ENCODE measurements at places on chromosomes 7 and 10.

- DNase-seq, result no peak
Measured at GRCh38 chr7:87317691-87318245, 27.7 kb upstream of the CROT start.

GRCh38 chr10:104100795-104101194 lies 15.1 kb upstream of the COL17A1 start:
- DNase-seq, result no peak

DNA sequence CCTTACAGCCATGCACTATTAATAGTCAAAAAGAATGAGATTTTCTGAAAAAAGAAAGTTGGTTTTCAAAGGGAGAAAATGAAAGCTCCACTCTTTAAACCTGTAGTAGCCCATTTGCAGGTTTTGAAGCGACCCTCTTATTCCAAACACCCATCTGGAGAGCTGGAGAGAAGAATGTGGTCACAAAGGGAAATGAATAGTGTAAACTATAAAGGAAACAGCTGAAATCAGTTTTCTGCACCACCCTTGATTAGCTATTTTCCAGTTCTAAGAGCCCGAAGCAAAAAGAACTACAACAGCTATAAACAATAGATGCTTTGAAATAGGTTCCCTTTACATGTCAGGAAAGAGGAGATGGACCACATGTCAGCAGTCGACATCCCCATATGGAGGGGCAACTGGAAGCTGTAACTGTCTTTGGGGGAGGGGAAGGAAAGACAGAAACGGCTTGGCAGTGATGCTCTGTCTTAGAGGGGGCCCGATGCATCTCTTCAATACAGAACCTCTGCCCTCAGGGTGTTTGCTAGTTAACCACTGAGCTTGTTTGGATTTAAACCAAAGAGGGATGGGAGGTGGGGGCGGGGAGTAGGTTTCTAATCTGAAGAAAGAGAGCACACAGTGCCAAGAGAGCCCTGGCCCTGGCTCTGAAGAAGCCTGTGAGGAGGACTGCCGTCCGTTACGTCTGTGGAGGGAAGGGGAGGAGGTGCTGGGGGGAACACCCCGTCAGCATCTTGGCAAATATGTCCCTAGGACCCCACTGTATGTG lies 55.3 kb downstream of the CPVL start:
- DNase-seq, result no peak

DNA sequence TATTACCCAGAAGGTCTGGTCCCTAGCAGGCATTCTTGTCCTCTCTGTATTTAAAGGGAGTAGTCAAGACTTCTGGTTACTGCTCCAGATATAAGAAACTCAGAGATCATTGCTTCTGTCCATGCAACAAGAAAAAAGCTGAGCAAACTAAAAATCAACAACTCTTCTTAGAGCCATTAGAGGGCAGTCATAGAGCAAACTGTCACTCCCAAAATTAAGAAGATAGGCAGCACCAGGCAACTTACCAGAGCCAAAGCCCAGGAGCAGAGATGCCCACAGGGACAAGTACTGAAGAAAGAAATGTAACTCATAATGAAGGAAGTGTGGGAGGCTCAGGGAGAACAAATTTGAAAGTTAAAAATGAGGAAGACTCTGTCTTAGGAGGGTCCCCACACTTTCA lies 472.9 kb upstream of the COBL start:
- DNase-seq, result peak; percentile 35

GRCh38 chr7:73304071-73304470 lies 4.6 kb downstream of the NSUN5 start:
- no peak for DNase-seq

GRCh38 chr7:102044984-102045673 lies 227.7 kb downstream of the CUX1 start:
- DNase-seq, result peak; percentile 86

DNA sequence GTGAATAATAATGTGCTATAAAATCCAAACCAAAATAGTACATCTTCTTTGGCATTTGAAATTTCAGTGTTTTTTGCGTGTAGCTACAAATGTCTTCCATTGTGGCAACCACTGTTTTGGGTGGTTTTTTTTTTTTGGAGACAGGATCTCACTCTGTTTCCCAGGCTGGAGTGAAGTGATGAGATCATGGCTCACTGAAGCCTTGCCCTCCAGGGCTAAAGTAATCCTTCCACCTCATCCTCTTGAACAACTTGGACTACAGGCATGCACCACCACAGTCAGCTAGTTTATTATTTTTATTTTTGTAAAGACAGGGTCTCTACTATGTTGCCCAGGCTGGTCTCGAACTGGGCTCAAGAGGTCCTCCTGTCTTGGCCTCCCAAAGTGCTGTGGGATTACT lies 455.1 kb downstream of the AUTS2 start:
- DNase-seq, result no peak

DNA sequence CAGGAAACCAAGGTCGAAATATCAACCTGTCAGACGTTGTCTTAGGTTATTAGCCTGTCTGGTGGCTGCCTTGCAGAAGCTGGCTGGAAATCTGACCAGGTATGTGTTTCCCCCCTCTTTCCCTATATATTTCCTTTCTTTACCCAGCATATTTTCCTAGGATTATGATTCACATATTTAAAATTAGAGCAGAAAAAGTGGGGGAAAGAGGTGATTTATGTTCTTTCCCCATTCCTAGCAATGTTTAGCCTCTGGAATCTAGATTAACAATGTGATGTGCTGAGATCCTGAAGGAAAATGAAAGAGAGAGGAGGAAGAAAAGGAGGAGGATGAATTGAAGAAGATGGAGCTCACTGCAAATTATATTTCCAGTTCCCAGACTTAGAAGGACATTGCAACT lies 421.4 kb upstream of the AUTS2 start:
- DNase-seq, result no peak

DNA sequence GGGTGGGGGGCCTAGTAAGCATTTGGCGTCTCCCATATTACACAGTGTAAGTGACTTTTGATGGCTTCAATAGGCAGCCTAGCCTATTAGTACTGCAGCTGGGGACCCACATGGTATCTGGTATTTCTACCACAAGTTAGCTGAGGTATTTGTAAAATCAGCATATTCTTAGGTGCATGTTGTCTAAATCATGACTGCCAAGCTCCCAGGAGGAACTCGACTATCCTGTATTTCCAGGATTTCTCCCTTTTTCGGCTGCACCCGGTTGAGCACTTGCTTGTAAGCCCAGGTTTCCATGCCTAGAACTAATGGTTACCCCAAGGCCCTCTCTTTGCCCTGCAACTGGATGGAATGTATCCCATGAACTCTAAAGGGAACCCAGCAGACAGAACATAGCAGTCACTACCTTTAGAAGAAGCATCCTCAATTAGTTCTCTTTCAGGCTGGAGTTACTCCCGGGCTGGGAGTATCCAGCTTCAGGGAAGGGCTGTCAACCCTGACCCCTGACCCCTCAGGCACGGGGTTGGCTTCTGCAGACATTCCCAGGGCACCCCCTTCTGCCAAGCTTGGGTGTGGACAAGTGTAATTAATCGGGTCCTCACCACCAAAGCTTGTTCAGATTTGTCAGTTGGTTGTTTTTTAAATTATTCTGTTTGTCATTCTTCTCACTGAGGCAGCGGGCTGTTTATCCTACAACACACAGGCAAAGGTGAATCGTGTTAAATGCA lies 90.3 kb upstream of the PARD3 start:
- DNase-seq, result no peak

DNA sequence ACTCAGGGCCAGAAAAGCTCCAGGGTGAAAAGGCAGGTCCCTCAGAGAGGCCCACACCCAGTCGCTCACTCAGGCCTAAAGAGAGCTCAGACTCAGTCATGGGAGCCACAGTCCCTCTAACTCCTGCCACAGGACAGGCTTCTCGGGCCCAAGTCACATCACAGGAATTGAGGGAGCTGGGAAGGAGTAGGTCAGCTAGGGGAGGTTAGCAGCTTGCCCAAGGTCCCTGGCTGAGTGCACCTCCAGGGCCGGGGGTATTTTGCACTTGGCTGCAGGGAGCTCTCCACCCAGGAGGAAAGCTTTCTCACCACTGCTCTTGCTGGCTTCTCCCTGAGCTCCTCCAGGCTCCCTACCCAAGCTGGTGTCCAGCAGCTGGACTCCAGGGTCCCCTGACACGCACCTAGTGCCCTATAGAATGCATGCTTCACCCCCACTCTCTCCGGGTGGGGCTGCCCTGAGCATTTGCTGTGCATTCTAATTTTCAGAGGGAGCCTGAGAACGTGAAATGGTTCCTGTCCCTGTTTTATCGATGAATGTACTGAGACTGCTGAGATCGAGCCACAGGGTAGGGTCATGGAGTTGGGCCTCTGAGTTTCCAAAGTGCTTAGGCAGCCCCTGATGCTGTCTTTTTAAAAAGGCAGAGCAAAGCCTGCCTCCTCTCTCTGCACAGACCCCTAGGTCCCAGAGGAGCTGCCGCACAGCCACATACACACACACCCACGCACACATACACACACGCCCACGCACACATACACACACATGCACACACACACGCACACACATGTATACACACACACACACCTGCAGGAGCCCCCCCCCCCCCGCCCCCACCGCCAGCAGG lies 37.9 kb upstream of the RET start:
- DNase-seq, result no peak

DNA sequence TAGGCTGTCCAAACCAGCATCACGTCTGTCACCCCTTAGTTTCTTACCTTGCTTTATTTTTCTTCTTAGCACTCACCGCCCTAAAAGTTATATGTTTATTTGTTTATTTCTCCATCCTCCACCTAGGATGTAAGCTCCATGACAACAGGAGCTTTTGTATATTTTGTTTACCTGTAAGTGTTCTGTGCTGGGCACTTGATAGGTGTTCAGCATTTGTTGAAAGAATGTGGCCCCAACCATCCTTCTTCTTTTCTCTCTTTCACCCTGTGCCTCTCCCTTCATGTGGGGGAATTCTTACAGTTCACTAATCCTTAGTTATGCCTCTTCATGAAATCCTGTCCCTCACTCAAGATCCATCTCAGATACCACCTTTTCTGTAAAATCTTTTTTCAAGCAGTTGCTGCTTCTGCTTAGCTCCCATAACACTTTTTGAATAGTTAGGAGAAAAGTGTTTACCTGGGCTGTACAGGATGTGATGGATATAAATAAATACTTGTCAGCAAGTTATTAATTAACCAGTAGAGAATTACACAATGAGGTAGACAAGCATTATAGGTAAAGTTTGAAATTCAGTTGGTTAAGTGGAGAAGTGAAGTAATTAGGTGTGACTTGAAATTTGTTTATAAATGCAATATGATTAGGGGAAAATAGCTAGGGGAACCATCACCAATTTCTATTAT lies 9.7 kb downstream of the AHR start:
- DNase-seq, result no peak

DNA sequence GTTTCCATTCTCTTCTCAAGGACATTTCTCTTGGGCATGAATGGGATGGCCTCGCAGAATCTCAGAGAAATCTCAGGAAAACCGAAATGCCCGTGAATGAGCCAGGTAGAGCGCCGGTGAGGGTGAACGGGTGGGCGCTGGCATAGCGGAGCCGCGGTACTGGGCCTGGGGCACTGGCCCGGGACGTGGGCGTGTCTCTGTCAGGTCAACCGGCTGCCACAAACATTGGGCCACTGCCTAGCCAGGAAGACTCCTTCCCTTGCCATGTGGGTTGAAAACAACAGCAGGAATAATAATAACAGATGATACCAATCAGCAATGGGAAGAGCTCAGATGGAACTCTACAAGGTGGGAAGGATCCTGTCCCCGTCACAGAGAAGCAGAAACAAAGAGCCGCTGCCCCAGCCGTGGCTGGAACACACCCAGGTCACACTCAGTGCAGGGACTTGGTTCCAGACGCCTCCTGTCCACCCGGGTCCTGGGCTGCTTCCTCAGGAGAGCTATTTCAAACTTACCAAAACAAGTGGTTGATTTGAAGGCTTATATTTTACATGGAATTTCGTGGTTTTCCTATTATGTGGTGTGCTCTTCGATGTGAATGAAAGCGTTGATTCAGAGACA lies 51.1 kb upstream of the EBF3 start:
- DNase-seq, result no peak

GRCh38 chr7:121046009-121046408 lies 57.5 kb downstream of the CPED1 start:
- no peak for DNase-seq

DNA sequence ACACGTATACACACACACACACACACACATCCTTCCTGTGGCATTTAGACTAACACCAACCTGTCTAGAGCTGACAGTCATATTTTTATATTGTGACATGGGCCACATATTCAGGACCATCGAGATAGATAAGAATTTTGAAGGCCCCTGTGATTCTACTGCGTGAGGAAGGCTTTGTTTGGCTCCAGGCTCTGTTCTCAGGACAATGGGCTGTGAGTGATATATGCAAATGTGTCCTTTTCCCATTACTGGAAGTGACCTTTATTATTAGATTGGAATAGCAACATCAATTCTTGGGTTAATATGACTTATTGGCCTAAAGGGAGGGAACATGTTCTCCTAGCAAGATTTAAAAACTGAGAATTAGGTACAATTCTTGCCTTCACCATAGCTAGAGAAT lies 156.1 kb downstream of the SPAG6 start:
- no peak for DNase-seq

GRCh38 chr10:123929791-123930190 lies 38.2 kb upstream of the CPXM2 start:
- no peak for DNase-seq

DNA sequence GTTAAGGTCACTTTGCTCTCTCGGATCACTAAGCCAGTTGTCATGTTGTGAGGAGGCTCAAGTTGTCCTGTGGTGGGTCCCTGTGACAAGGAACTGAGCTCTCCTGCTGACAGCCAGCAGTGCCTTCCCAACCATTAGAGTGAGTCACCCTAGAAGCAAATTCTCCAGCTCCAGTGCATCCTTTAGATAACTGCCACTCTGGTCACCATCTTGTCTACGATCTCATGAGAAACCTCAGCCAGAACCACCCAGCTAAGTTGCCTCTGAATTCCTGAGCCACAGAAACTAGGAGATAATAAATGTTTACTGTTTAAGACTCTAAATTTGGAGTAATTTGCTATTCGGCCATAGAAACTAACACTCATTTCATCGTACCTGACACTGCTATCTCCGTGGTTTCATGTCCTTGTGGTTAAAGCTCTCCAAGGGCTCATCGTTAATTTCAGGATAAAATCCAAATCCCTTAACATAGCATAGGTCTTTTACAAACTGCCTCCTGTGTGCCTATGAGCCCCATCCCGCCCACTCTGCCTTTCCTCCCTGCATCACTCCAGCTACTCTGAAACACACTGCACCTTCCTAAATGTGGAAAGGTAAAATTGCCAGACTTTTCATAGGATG lies 56.5 kb upstream of the WIPF3 start:
- DNase-seq, result no peak

GRCh38 chr10:72109636-72110157 lies 21.3 kb upstream of the SPOCK2 start:
- DNase-seq, result no peak

DNA sequence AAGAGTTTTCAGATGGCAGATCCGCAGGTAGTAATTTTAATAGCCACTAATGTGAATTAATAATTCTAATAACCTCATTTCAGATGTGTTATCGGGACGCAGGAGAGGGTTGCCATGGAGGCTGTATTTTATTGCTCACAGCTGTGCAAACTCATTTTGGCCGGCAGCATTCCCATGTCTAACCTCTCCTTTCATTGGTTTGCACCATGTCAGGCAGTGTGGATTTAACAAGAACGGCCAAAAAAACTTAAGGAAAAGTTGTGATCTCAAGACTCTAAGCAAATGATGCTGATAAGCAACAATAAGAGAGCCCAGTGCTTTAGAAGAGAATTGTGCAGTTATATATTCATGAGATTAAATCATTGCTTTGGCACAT lies 88.7 kb upstream of the NRP1 start:
- no peak for DNase-seq

GRCh38 chr10:52314822-52315552 lies 906 bp downstream of the DKK1 start:
- DNase-seq, result no peak
